ENCODE measurements at places on chromosomes 2 and 18.

DNA sequence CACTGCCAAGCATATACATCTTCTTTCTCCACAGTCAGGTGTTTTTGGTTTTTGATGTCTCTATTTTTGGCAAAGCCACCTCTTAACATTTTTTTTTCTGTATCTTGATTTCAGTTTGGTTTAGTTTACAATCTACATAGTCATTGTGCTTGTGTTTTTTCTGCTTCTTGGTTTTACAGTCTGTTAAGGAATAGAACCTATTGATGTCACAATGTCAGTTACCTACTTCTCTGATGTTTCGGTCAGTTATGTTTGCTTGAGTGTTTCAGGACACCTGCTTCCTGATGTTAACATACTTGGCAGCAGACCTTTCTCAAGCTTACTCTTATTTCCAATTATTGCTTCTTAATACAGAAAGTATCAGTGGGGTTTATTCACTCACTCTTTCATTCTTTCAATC lies 253.3 kb downstream of the SPAG16 start:
- DNase-seq = no peak

- DNase-seq = no peak
These were observed 53.8 kb downstream of the HDLBP start for GRCh38 chr2:241261628-241262027.

GRCh38 chr18:65906621-65907034 lies 155.8 kb downstream of the CDH7 start:
- DNase-seq = no peak

DNA sequence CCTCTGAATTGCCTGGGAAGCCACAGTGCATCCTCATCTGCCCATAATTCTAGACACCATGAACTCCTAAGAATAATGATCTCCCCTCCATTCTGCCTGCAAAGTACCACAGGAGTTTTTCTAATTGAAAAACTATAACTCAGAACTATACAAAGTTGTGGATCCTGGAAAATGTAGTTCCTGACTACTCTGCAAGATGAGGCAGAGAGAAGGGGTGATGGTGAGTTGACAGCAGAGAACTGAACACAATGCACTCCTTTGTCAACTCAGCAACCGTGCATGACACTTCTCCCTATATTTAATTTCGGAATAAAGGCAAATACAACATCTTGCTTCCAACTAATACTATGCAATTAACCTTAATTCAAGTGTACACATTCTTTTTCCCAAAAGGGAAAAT lies 471.1 kb upstream of the FAM98A start:
- DNase-seq = no peak

DNA sequence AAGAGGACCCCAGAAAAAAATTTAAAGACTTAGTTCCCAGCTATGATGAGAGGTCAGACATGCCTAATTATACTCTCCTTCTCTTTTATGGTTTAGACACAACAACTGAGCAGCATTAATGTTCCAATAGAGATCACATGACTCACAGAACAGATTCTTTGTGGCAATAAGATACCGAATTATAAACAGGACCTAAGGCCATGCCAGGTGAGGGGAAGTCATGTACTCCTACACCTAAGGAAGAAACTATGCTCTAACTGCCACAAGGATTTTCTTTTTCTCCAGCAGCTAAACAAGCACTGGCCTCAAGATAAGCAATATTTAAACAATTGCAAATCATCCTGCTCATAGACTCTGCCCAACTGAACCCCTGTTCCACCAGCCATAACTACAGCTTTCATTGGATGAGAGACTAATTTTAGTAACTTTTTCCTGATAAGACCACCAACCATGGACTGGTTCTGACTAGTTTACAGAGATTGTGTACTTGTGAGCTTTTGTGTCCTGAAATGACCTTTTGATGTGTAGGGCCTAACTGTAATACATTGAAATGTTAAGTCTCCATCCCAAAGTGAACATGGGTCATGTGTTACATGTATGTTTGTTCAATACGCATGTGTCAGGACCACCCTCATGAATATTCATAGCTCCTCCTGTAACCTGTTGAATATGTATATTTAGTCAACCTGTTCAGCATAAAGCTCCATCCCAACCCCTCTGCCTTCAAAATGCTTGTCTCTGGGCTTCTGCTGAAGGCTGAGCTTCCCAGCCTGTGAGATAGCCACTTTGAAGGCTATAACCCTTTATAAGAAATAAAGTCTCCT lies 21.6 kb upstream of the NFE2L2 start:
- no peak for DNase-seq

- DNase-seq = no peak
These were observed 10.9 kb downstream of the POLI start for GRCh38 chr18:54280220-54280569.

GRCh38 chr18:46427216-46427995 lies 229.6 kb downstream of the LOXHD1 start:
- no peak for DNase-seq

DNA sequence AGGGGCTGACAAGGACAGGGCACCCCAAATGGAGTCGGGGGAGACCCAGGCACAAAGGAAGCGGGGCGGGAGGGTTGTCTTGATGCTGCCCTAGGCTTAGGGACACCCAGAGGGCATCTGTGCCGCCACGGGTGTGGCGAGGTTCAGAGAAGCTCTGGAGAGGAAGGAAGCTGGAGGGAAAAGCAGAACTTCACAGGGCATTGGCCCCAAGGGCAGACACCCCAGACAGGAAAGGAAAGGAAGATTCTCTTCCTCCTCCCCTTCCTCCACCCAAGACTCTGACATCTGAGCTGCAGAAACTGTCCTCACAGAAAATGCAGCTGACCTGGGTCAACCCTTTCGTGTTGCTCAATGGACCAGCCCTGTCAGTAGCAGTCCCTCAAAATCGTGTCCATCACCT lies 25.6 kb downstream of the DNMT3A start:
- no peak for DNase-seq
